ENCODE measurements at places on chromosomes 5 and 9.

DNA sequence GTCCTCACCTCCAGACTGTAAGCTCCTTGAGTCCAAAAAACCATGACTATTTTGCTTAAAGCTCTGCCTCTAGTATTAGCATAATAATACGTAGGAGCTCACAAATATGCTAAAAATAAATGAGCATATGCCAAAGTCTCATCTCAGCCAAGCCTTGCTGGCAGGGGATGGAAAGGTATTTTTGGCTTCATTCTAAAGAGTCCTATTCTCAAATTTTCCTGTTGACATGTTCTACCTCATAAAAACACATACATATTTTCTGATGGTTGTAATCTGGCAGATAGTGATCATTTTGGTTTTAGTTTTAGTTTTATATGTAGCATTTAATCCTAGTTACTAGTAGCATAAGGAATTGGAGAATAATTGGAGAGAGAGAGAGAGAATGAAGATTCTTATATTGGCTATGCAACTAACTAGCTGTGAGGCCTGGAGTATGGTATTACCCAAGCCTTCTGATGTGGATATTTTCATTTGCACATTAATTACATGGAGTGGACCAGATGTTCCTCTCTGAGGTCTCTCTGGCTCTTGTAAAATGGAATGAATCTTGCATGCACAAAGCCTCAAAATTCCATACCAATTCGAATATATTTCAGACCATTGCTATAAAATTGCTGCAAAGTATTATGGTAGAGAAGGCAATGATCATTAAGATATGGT is 55.8 kb downstream of the PIP5K1B start:
- no peak for DNase-seq

- peak; percentile 66 for DNase-seq
Measured at GRCh38 chr5:87780831-87781760, 368.4 kb upstream of the CCNH start.

DNA sequence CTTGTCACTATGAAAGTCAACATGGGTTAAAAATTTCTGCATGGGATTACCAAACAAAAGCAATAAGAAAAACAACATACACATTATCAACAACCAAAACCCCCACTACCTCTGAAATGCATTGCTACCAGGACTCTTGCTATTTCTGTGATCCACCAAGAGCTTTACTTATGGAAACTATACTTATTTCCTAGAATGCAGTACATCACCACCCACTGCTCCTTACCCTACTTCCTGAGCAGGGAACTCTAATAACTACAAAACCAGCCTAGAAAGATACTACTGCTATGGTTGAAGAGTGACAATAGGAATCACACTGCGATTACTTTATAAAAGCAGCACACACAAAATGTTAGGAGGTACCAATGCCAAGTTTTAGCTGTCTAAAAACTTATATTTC is 22.2 kb downstream of the LURAP1L start:
- DNase-seq, result no peak

DNA sequence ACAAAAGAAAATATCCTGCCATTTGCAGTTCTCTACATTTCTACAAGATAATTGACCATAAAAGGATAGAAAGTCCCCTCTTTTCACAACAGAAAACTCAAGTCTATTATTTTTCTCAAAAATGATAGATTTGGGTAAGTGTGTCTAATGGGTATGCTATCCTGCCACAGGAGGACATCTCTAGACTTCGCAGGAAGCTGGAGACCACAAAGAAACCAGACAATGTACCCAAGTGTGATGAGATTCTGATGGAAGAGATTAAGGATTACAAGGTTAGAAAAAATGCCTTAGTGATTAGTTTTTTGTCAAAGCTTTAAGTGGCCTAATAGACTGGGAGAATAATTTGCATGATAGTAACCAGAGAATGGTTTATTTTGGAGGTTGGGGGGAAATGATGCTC is 28.1 kb downstream of the RNF20 start:
- no peak for DNase-seq

GRCh38 chr5:115713408-115713807 is 87.6 kb upstream of the TMED7 start:
- DNase-seq, result no peak

- DNase-seq, result no peak
Measured at GRCh38 chr5:146986469-146986868, 107.9 kb upstream of the PPP2R2B start.

- no peak for DNase-seq
Measured at GRCh38 chr5:173941102-173941501, 47.9 kb upstream of the C5orf47 start.

DNA sequence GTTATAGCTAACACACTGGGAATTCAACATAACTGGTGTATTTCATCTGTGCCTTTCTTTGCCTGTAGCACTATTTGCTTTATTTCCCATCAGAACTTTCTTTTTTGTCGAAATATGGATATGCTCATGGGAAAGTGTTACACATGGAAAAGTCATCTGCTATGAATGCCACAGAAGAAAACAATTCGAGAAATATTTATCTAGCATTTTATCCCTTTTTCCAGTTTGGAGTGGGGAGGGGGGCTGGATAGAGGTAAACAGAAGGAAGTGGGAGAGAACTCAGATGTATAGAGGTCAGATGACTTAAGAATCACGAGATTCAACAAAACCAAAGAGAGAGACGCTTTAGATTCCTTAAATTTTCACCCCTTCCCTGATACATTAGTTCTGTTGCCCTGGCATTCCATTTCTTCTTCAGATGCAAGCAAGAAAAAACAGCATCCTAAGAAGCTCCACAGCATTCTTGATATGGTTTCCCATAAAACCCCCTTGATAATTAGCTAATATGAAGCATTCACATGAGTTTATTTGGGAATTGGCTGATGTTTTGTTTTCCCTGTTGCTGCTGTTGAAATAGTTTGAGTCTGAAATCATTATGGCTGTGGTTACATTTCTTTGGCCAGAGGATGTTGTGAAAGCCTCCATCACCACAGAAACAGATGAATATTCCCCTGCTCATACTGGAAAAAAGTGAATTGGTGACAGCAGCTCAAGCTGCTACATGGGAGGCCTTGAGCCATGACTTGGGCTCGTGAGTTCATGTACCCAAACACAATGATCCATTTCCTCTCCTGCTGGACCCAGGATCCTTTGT is 335.8 kb upstream of the DAB2 start:
- DNase-seq, result no peak

- peak; percentile 73 for DNase-seq
Measured at GRCh38 chr9:76987594-76988200, 31.8 kb upstream of the FOXB2 start.

All from Peyer's patch (tissue), 4 donors.